T-helper 2 cell treated with Interferon-gamma antibody and Interleukin-4, amounts not matched to agents 100 ng/mL and 5 ng/mL, for 36 hours (primary cell): ENCODE measurements at places on chromosomes 7 and 10. TPM values are rescaled to one million over a fixed set of nuclear protein-coding genes. Genes with fewer than 3 reads are reported as not detected.

The PDE6C gene
- not detected in 2 replicates for total RNA-seq

The SMKR1 gene
- 7.6 and 7.8 TPM in 2 replicates for total RNA-seq

The TDRD1 gene
- 0.09 and 0.23 TPM in 2 replicates for total RNA-seq

The OR2A5 gene
- not detected in 2 replicates for total RNA-seq

The NODAL gene
- total RNA-seq = 0.09 and 0.11 TPM in 2 replicates

The GLCCI1 gene
- total RNA-seq = 35.5 and 35.8 TPM in 2 replicates

The ANLN gene
- total RNA-seq = 67.2 and 73.8 TPM in 2 replicates

The FBXO24 gene
- 1.0 and 1.2 TPM in 2 replicates for total RNA-seq

The TMEM196 gene
- not detected in 2 replicates for total RNA-seq

The FOXP2 gene
- not detected in 2 replicates for total RNA-seq

The TCERG1L gene
- total RNA-seq = 0.11 TPM in 1 of 2 replicates, not detected in the other

The EN2 gene
- total RNA-seq = not detected in 2 replicates

The NACAD gene
- total RNA-seq = 0.02 TPM in 1 of 2 replicates, not detected in the other
